ENCODE measurements at places on chromosomes 1 and 21. TPM values are rescaled to one million over a fixed set of nuclear protein-coding genes. Genes with fewer than 3 reads are reported as not detected.

DNA sequence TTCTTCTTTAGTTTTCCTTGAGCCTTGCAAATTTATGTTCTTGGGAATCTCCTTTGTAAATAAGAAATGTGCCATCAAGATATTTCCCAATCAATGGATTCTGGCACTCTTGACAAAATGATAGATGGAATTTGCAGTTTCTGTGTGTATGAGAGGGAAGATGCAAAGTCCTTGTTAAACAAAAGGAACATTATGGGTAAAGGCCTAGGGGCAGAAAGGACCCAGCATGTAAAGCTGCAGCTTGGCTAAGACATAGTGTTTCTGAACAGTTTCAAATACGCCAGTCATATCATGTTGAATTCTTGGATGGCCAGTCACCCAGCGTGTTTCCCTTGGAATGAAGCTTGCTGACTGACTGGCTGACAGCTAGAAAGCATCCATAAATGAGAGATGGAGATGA, 210.8 kb downstream of the NFIA start:
- H3K4me3 ChIP-seq = no peak overlapping the region
- no peak overlapping the region for H3K27ac ChIP-seq
- peaks cover 31% of the 10 kb centered on the region for H3K4me1 ChIP-seq
- no peak for DNase-seq
- no peaks in the 10 kb centered on the region for H3K27me3 ChIP-seq

GRCh38 chr1:217188280-217189237, 442.3 kb downstream of the GPATCH2 start:
- no peaks in the 10 kb centered on the region for H3K4me1 ChIP-seq
- no peak overlapping the region for H3K4me3 ChIP-seq
- H3K27me3 ChIP-seq = no peaks in the 10 kb centered on the region
- no peak overlapping the region for H3K27ac ChIP-seq
- no peak for DNase-seq

DNA sequence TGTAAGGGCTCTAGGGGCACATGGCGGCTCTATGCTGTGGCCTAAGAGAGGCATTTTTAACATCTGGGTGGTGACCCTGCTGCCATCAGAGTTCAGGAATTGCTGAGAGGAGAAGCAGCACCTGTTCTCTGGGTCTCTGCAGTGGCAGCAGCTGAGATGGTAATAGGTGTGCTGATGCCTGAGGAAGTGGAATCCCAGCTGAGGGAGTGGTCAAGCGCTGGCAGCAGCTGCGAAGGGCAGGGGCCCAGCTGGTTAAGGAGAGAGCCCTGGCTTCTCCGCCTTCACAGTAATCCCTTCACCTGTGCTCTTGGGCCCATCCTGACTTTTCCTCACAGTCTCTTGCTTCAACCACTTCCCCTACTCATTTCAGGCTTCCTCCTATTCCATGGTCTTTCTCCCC, 39.8 kb downstream of the GJA5 start:
- H3K27me3 ChIP-seq = no peaks in the 10 kb centered on the region
- no peak overlapping the region for H3K4me3 ChIP-seq
- H3K4me1 ChIP-seq = no peaks in the 10 kb centered on the region

- peak overlapping the region; percentile 19 for H3K27ac ChIP-seq
- H3K4me3 ChIP-seq = peak overlapping the region; percentile 99
- H3K4me1 ChIP-seq = peaks cover 2% of the 10 kb centered on the region
- no peaks in the 10 kb centered on the region for H3K27me3 ChIP-seq
Measured at GRCh38 chr1:163201906-163202305, 810 bp downstream of the RGS5 start.

MCOLN3 gene
- polyA plus RNA-seq = 3.7 TPM

- no peak overlapping the region for H3K27ac ChIP-seq
- H3K4me3 ChIP-seq = no peak overlapping the region
- no peaks in the 10 kb centered on the region for H3K27me3 ChIP-seq
- peaks cover 2% of the 10 kb centered on the region for H3K4me1 ChIP-seq
Measured at GRCh38 chr1:222631611-222632208, 13.8 kb downstream of the MIA3 start.

DNA sequence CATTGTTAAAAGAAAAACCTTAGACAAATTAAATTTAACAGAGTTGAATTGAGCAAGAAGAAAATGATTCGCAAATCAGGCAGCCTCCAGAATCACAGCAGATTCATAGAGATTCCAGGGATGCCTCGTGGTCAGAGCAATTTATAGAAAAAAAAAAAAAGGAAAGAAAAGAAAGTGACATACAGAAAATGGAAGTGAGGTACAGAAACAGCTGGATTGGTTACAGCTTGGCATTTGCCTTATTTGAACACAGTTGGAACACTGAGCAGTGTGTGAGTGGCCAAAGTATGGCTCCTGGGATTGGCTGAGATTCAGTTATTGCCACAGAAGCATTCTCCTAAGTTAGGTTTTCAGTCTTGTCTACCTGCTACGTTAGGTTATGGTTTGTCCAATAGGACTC, 9.1 kb upstream of the C21orf91 start:
- H3K27ac ChIP-seq = no peak overlapping the region
- H3K27me3 ChIP-seq = no peaks in the 10 kb centered on the region
- H3K4me1 ChIP-seq = no peaks in the 10 kb centered on the region
- DNase-seq = no peak
- H3K4me3 ChIP-seq = no peak overlapping the region

DNA sequence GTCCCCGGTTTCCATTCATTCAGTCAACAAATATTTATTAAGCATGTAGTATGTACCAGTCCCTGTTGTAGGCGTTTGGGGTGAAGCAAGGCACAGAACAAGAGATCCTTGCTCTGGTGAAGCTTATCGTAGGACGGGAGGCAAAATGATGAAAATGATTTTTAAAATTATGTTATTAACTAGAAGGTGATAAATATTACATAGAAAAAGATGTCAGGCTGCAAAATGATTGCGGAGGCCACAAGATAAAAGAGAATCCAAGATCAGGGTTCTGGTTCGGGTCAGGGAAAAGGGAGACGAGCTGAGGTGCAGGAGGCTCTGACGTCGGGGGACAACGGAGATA, 602 bp upstream of the CGN start:
- H3K4me3 ChIP-seq = peak overlapping the region; percentile 59
- no peaks in the 10 kb centered on the region for H3K36me3 ChIP-seq
- no peaks in the 10 kb centered on the region for H3K27me3 ChIP-seq
- H3K27ac ChIP-seq = no peak overlapping the region
- DNase-seq = no peak
- peaks cover 5% of the 10 kb centered on the region for H3K4me1 ChIP-seq

- no peaks in the 10 kb centered on the region for H3K27me3 ChIP-seq
- no peaks in the 10 kb centered on the region for H3K36me3 ChIP-seq
- H3K4me3 ChIP-seq = peak overlapping the region; percentile 52
- H3K27ac ChIP-seq = peak overlapping the region; percentile 30
Measured at GRCh38 chr1:54053745-54054437, 483 bp downstream of the TCEANC2 start.

GRCh38 chr1:192805832-192806323, 3.0 kb upstream of the RGS2 start:
- no peak overlapping the region for H3K4me3 ChIP-seq
- H3K27me3 ChIP-seq = no peaks in the 10 kb centered on the region
- no peaks in the 10 kb centered on the region for H3K4me1 ChIP-seq
- DNase-seq = no peak

CLCA1 gene
- polyA plus RNA-seq = 29.7 TPM

GRCh38 chr1:54003249-54003646, 14.7 kb downstream of the LDLRAD1 start:
- H3K27ac ChIP-seq = no peak overlapping the region
- peak; percentile 14 for DNase-seq
- no peaks in the 10 kb centered on the region for H3K36me3 ChIP-seq
- H3K4me1 ChIP-seq = no peaks in the 10 kb centered on the region
- H3K4me3 ChIP-seq = no peak overlapping the region

GRCh38 chr1:73800376-73800775, 397.6 kb downstream of the LRRIQ3 start:
- H3K4me1 ChIP-seq = no peaks in the 10 kb centered on the region
- no peak overlapping the region for H3K27ac ChIP-seq

DNA sequence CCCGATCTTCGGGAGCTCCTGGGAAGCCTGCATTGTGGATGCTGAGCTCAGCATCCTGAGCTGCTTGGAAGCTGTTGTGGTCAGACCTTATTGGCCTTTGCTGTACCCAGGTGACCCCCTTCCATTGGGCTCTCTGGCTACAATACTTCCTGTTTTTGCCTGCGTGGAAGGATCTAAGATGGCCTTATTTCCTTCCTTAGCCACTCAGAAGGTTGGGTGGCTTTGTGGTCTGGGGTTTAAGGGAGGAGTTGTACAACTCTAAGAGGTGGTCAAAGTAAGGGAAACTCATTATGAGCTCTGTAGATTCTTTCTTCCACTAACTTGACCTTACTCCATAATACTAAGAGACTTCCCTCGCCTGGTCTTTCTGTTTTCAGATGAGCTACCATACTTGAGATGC, 17.7 kb downstream of the PFKFB2 start:
- no peaks in the 10 kb centered on the region for H3K27me3 ChIP-seq
- no peak overlapping the region for H3K27ac ChIP-seq
- H3K4me3 ChIP-seq = no peak overlapping the region
- H3K36me3 ChIP-seq = peaks cover 3% of the 10 kb centered on the region

GRCh38 chr21:17250778-17251241, 262.0 kb upstream of the CXADR start:
- H3K36me3 ChIP-seq = no peaks in the 10 kb centered on the region
- H3K4me3 ChIP-seq = no peak overlapping the region
- H3K4me1 ChIP-seq = no peaks in the 10 kb centered on the region

- H3K27me3 ChIP-seq = no peaks in the 10 kb centered on the region
- DNase-seq = no peak
- no peak overlapping the region for H3K4me3 ChIP-seq
- no peaks in the 10 kb centered on the region for H3K36me3 ChIP-seq
- H3K27ac ChIP-seq = no peak overlapping the region
- peaks cover 4% of the 10 kb centered on the region for H3K4me1 ChIP-seq
Measured at GRCh38 chr1:88984569-88984968, 7.9 kb downstream of the KYAT3 start.

DNA sequence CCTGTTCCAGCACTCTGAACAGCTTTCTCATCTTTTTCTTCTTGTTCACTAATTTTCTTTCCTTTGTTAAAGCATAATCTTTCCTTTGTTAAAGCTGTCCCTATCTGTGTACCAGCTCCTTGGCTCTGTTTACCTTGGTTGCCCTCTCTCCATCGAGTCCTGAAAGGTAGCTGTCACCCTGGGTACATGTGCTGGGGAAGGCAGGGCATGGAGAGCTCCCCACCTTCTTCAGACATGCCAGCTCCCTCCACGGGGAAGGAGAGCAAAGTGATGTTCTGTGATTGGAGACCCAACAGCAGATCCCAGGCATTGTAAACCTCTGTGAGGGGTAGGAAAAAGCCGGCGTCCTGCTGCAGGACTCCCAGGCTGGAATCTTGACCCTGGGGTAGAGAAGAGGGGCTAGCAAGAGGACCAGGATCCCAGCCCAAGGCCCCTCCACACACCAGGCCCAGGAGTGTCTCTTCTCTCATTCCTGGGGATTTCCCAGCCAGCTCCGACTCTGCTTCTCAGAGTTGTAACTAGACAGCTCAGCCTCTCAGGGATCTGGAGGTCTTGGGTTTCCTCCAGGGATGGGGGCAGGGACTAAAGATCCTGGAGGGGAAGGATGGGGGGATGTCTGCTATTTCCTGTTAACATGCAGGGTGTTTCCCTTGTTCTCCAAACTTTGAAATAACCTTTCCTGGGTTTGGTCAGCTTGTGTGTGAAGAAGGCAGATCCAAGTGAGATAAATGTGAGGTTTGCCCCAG, 34.4 kb downstream of the TMCC2 start:
- H3K27me3 ChIP-seq = no peaks in the 10 kb centered on the region
- no peaks in the 10 kb centered on the region for H3K4me1 ChIP-seq

GRCh38 chr1:92168657-92169056, 49.1 kb upstream of the C1orf146 start:
- no peak overlapping the region for H3K4me3 ChIP-seq
- no peaks in the 10 kb centered on the region for H3K27me3 ChIP-seq
- DNase-seq = no peak
- no peak overlapping the region for H3K27ac ChIP-seq
- H3K4me1 ChIP-seq = no peaks in the 10 kb centered on the region
- H3K36me3 ChIP-seq = no peaks in the 10 kb centered on the region

OR10J1 gene
- not detected for polyA plus RNA-seq

NPHS2 gene
- not detected for polyA plus RNA-seq

DNA sequence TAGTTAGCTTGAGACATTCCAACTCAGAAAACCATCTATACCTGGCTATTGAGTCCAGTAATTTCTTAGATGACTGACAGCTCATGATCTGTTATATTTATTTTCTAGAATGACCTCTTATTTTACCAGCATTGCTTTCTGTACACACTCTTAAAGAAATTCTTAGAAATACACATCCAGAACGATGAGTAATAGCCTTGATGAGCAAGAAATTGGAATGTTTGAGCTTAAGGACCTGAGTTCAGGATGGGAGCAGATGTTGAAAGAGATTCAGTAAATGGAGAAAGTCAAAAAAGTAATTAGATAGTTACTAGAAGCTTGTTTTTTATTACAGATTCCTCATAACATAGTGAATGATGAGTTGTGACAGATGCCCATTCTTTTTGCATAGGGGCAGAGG, 11.7 kb downstream of the PYHIN1 start:
- no peak for DNase-seq
- no peaks in the 10 kb centered on the region for H3K4me1 ChIP-seq
- no peak overlapping the region for H3K27ac ChIP-seq
- H3K27me3 ChIP-seq = no peaks in the 10 kb centered on the region
- H3K36me3 ChIP-seq = no peaks in the 10 kb centered on the region

DNA sequence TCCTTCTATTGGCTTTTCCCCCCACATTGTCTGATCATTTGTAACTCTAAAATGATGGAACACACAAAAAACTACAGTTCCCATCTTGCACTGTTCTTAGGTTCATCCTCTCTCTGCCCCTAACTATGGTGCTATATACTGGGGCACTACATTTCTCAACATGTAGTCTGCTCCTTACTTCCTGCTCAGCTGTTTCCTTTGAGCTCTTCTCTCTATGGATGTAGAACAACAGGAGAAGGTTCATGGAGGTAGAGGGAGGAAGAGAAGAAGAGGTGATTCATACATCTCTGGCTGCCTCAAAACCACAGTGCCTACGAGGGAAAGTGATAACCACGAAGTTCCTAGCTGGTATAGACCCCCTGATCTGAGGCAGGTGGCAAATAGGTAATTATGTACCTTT, 7.0 kb upstream of the C1orf146 start:
- H3K36me3 ChIP-seq = no peaks in the 10 kb centered on the region
- no peaks in the 10 kb centered on the region for H3K4me1 ChIP-seq
- no peak overlapping the region for H3K27ac ChIP-seq
- no peak overlapping the region for H3K4me3 ChIP-seq
- H3K27me3 ChIP-seq = no peaks in the 10 kb centered on the region

GRCh38 chr1:97412166-97412565, 508.7 kb downstream of the DPYD start:
- no peaks in the 10 kb centered on the region for H3K4me1 ChIP-seq
- H3K27me3 ChIP-seq = no peaks in the 10 kb centered on the region
- no peak for DNase-seq

Data from aorta (tissue), 5 donors.